ENCODE measurements at places on chromosomes 5 and 9.

- DNase-seq: no peak
These were observed 81.5 kb downstream of the CAAP1 start for GRCh38 chr9:26811106-26811505.

DNA sequence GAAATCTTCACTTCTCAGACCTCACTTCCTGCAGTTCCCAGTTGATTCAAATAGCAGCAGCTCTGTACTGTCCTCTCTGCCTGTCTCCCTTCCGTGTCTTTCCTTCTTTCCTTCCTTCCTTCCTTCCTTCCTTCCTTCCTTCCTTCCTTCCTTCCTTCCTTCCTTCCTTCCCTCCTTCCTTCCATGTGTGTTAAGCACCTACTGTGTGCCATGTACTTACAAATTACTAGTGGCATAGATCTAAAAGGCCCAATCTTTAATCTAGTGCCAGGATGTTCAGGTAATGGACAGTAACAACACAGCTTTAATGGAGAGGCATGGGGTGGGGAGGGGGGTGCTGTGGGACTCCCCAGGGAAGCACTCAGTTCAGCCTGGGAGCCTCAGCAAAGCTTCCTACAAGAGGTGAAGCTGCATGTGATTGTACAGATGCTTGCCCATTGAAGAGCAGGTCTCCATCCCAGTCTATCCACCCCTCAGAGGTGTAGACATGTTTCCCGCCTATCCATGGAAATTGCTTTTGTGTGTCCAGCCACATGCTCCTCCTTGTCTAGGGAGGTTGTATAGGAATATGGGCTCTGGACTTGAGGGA, 106.0 kb downstream of the RGS3 start:
- no peak for DNase-seq

DNA sequence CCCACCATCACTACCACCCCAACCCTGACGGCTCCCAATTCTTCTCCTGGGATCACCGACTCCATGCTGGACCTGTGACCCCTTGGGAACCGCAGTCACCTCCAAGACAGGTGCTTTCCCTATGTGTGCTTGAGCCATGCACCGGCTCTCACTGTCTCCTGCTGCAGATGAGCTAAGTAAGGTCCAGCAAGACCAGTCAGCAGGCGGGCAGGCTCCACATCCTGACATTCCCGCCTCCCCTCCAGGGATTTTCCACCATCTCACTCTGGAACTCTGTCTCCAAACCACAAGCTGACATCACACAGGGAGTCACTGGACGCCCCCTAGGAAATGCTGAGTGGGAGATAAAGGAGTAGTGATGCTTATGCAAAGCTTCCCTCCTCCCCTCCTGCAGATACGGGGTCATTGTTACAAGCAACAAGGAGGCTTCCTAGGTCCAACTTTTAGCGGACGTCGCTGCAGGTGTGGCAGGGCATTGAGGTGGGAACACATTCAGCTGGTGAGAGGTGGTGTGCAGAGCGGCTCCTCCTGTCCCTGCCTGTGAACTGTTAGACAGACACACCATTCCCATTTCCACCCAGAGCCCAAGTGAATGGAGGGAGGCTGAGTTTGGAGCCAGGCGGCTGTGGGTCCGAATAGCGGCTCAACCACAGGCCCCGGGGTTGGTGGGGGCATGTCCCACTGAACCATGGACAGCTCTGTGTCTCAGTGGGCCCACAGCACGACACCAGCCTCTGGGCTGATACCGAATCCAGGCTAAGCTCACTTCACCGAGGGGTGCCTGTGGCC, 129.2 kb upstream of the PHYKPL start:
- no peak for DNase-seq

DNA sequence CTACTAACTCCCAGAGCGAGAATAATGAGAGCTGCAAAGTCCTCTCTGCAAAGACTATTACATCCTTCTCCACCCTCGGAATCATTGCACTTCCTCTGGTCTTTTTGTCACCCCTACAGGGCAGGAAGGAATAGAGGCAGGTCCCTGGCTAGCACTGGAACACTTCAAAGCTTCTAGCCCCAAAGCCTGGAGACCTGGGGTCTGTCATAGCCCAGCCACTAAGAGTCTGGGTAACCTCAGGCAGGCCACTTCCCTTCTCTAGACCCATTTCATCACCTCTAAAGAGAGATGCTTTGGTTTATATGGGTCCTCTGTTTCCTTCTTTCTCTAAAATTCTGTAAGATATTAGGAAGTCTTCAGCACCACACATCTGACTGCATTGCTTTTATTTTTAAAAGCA, 6.7 kb downstream of the ADRB2 start:
- no peak for DNase-seq

DNA sequence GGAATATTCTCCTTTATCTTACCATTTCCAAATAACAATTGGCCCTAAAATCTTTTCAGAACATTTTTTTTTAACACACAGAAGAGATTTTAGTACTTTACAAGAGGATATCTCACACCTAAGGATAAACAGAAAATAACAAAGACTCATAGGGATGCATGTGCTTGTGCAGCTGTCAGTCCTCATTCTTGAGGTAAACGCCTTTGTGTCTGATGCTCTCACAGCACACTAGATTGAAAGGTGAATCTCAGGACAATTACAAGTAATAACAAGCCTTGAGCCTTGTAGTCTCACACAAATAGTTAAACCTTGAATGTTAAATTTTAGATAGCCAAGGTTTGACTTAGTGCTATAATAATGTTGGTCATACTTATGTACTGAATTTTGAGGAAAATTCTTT, 439.2 kb downstream of the PTPRD start:
- no peak for DNase-seq

DNA sequence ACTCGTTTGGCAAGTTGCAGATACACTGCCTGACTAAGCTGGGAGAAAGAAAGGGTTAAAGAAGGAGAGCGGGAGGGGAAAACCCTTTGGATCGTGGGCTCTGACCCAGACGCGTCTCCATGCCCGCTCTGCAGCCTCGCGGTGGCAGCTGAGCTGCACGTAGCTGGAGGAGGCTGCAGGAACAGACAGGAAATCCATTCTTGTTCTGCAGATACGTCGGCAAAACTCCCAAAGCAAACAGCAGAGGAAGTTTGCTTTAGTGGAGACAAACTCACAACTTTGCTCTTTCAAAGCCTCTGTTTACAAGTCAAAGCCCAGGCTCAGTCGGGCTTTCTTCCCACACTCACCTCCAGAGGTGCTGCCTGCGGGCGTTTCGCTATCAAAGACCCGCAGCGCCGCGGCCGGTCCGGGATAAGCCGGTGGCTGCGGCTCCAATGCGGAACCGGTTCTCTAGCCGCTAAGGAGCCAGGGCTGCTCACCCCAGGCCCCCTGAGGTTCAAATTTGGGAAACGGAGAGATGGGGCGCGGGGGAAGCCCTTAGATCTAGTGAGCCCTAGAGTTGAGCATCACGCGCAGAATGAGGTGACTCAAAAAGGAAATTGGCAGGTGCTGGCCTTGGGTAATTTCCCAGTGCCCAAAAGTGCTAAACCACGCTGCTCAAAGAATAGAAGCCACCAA, 60.7 kb downstream of the MAT2B start:
- DNase-seq: peak; percentile 48
